Fibroblast of skin of left quadriceps (primary cell): ENCODE measurements at places on chromosomes 7 and 10.

- DNase-seq, result no peak
Measured at GRCh38 chr7:139702811-139703486, 74.8 kb downstream of the HIPK2 start.

DNA sequence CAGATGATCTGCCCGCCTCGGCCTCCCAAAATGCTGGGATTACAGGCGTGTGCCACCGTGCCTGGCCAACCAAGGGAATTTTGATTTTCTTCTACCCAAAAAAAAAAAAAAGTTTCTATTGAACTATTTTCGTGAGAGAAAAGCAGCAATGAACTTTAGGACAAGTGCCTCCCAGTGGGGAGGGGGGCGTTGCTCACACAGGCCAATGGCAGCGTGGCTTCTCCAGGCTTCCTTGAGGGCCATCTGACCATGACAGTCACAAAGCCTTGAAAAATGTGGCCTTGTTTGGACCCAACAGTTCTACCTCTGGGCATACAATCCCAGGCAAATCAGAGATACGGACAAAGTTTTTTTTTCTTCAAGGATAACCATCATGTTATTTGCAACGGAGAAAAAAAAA is 56.0 kb downstream of the TNRC18 start:
- no peak for DNase-seq

DNA sequence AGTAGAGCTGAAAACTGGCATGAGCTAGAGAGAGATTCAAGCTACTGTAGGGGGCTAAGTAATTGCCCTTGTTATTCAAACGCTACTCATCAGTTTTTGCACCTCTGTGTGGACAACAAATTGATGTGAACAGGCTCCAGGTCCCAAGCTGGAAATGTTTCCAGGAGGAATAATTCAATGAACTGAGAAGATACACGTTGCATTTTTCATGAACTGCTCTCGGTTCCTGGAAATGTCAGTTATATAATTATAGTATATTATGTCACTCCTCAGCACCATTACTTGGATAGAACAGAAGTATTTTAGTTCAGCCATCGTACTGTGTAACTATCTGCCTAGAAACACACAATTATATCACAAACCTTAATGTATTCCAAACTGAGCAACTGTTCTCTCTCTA is 65.9 kb upstream of the A1CF start:
- DNase-seq, result no peak

- DNase-seq, result no peak
Measured at GRCh38 chr10:98029149-98030092, 1.0 kb downstream of the CRTAC1 start.

- no peak for DNase-seq
Measured at GRCh38 chr7:83178066-83178465, 15.4 kb upstream of the PCLO start.

DNA sequence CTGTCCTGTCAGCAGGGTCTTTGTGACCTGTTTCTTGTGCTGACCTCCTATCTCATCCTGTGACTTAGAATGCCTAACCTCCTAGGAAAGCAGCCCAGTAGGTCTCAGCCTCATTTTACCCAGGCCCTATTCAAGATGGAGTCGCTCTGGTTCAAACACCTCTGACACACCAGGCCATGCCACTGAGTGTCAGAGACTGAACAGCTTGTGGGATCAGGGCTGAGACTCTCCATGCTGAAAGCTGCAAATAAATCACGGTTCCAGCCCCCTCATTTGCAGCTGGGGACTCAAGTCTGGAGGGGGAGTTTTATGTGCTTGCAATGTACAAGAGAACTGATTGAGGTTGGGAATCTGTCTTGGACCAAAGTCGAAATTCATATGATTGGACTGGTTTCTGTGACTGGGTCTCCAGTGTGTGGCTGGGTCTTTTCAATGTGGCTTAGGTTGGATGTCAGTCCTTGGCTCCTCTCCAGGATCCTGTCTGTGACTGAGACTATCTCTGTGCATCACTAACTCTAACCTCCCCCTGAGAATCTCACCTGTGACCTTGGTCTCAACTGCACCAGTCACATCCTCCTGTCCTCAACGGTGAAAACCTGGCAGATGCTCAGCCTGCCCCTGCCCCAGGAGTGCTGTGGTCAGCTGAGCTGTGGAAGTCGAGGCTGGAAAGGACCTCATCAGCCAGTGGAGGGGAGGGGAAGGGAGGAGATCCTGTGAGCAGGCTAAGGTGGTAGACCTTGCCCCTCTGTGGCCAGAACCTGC is 11.7 kb downstream of the PRF1 start:
- DNase-seq, result no peak

GRCh38 chr7:15309872-15310271 is 251.9 kb downstream of the AGMO start:
- DNase-seq, result peak; percentile 40
